Activated naive CD8-positive, alpha-beta T cell treated with anti-CD3 and anti-CD28 coated beads for 36 hours (primary cell): ENCODE measurements at places on chromosomes 6 and 20.

- DNase-seq, result no peak
Observed at GRCh38 chr6:90004511-90004910, 110.2 kb downstream of the GJA10 start.

GRCh38 chr6:110415086-110415916 lies at the start of gene DDO:
TSS of gene DDO (minus strand) at chr6:110415575. CDS start at chr6:110413462, 2,113 bp downstream.
- no peak for DNase-seq

DNA sequence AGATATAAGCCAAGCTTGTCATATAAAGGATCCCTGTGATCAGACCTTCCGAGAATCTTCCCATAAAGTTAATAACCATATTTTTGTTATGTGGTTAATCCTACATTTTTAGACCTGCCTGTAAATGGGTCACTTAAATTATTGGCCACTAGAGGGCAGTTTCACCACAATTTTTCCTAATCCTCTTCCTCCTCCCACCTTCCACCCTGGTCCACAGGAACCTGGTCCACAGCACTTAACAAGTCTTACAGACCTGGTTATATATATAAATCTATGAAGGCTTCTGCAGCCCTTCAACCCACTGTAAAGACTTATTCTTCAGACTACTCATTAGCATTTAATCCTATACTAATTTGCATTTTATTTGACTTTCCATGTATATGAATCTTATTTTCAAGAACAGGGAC lies 28.3 kb downstream of the MRS2 start:
- no peak for DNase-seq

- no peak for DNase-seq
Observed at GRCh38 chr6:16729183-16729691, 32.0 kb downstream of the ATXN1 start.

- DNase-seq, result no peak
Observed at GRCh38 chr20:10508060-10508459, 73.0 kb downstream of the SLX4IP start.

GRCh38 chr6:134372603-134373281 lies 54.8 kb upstream of the SGK1 start:
- no peak for DNase-seq

- DNase-seq, result no peak
Observed at GRCh38 chr20:25077610-25078169, 4.3 kb downstream of the VSX1 start.

DNA sequence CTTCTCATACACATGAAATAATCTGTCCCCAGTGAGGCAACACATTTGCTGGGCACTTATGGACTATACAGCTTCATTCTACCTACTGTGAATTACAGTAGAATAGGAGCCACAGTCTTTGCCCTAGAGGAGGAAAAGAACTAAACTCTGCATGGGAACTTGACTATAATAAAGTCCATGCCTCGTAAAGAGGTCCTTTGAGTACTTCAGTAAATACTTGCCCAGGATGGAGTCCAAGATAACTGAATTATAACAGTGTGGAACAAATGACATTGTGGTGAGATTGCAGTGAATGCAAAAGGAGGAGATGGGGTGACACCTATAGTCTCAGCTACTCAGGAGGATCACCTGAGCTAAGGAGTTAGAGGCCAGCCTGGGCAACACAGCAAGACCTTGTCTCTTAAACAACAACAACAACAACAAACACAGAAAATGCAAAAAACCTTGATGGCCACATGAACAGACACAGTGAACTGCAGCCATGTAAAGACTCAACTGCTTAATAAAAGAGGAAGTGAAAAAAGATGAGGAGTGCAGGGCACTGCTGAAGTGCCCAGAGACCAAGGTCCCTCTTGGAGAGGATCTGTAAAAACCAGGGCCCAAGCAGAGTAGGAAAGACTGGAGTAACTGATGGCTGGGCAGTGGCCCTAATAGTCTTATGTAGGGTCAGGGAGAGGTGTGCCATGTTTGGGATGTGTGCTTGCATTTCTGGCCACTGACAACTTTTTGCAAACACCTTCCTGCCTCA lies 3.7 kb downstream of the MRPS18A start:
- no peak for DNase-seq

GRCh38 chr6:75266716-75267291 lies 17.8 kb downstream of the TMEM30A start:
- DNase-seq, result no peak

GRCh38 chr20:58160451-58161061 lies 67.9 kb downstream of the ANKRD60 start:
- DNase-seq, result no peak

GRCh38 chr6:163797296-163797845 lies 382.9 kb downstream of the QKI start:
- no peak for DNase-seq

- DNase-seq, result peak; percentile 6
Observed at GRCh38 chr6:97049253-97050011, 124.9 kb downstream of the KLHL32 start.

- DNase-seq, result peak; percentile 85
Observed at GRCh38 chr6:41936073-41936837, 5.4 kb downstream of the CCND3 start.
